ENCODE measurements at places on chromosomes 5 and 9. TPM values are rescaled to one million over a fixed set of nuclear protein-coding genes. Genes with fewer than 3 reads are reported as not detected.

Gene PCDHB16
- polyA plus RNA-seq: 0.67 TPM

Gene TAF11L12
- polyA plus RNA-seq: not detected

Gene WNK2
- polyA plus RNA-seq: 1.5 TPM

Gene CDKN2B-AS1
- not detected for polyA plus RNA-seq

Gene CLTB
- 151 TPM for polyA plus RNA-seq

Gene NFIL3
- 16.7 TPM for polyA plus RNA-seq

Gene SCGB3A1
- polyA plus RNA-seq: 2.3 TPM

Gene C5orf52
- polyA plus RNA-seq: not detected

Gene SLC1A3
- 1.1 TPM for polyA plus RNA-seq

Gene UGT3A2
- 4.4 TPM for polyA plus RNA-seq

Gene TAF11L5
- not detected for polyA plus RNA-seq

Gene FEM1C
- 4.3 TPM for polyA plus RNA-seq

Gene LHFPL2
- polyA plus RNA-seq: 1.8 TPM

Gene ADAMTS13
- 3.6 TPM for polyA plus RNA-seq

Gene OR1Q1
- not detected for polyA plus RNA-seq

Gene PCDHGB5
- 0.82 TPM for polyA plus RNA-seq

Gene FREM1
- 17.0 TPM for polyA plus RNA-seq

Gene SLC45A2
- 0.22 TPM for polyA plus RNA-seq

Gene RIOK2
- 18.2 TPM for polyA plus RNA-seq

Gene QRFP
- polyA plus RNA-seq: not detected

Gene FAM200C
- polyA plus RNA-seq: 5.3 TPM

Gene PCDHAC2
- polyA plus RNA-seq: 0.30 TPM

Gene MLANA
- not detected for polyA plus RNA-seq

Gene SH3RF2
- polyA plus RNA-seq: 1.3 TPM

Gene PPP2R2B
- 8.2 TPM for polyA plus RNA-seq

Gene DCAF12
- polyA plus RNA-seq: 11.8 TPM

Gene PDE8B
- polyA plus RNA-seq: 3.7 TPM

Gene PDLIM4
- 31.6 TPM for polyA plus RNA-seq

Gene DMGDH
- 39.7 TPM for polyA plus RNA-seq

Gene SV2C
- not detected for polyA plus RNA-seq

Gene ERAP2
- polyA plus RNA-seq: 13.8 TPM

Gene RABGAP1
- 13.7 TPM for polyA plus RNA-seq

Gene P4HA2
- 54.1 TPM for polyA plus RNA-seq

Gene ZNF879
- 2.2 TPM for polyA plus RNA-seq

Gene LRRC19
- 17.6 TPM for polyA plus RNA-seq
